ENCODE measurements at places on chromosomes 3 and 15.
A peak's percentile ranks its signal among the peaks of the same experiment; 100 is the strongest.

DNA sequence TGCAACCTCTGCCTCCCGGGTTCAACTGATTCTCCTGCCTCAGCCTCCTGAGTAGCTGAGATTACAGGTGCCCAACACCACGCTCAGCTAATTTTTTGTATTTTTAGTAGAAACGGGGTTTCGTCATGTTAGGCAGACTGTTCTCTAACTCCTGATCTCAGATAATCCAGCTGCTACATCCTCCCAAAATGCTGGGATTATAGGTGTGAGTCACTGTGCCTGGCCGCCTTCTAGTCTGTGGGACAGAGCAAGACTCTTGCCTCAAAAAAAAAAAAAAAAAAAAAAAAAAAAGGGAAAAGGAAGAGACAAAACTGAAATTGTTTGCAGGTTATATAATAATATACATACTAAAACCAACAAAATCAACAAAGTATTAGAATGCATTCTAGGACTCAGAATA is 215.2 kb downstream of the PCCB start:
- no peak for DNase-seq

DNA sequence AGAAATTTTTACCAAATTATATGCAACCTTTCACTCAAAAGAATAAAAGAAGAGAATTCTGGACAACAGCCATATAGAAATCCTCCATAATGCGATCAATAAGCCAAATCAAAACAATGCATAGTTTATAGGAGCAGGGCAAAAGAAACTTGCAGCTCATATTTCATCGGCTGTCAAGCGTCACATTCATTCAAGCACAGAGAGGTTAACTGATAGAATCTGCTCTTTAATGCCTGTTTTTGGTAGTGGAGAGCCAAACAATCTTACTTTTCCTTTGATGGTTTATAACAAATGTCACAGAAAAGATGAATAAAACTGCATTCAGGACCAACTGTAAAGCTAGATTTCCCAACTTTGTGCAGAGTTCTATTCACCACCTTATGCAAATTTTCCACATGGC is 35.4 kb downstream of the PRTG start:
- DNase-seq = no peak

- no peak for DNase-seq
These were observed 7.2 kb upstream of the HHLA2 start for GRCh38 chr3:108289159-108289558.

GRCh38 chr3:30269751-30270445 is 336.5 kb upstream of the TGFBR2 start:
- DNase-seq = no peak

GRCh38 chr3:133939463-133939835 is 43.8 kb upstream of the RAB6B start:
- DNase-seq = no peak

DNA sequence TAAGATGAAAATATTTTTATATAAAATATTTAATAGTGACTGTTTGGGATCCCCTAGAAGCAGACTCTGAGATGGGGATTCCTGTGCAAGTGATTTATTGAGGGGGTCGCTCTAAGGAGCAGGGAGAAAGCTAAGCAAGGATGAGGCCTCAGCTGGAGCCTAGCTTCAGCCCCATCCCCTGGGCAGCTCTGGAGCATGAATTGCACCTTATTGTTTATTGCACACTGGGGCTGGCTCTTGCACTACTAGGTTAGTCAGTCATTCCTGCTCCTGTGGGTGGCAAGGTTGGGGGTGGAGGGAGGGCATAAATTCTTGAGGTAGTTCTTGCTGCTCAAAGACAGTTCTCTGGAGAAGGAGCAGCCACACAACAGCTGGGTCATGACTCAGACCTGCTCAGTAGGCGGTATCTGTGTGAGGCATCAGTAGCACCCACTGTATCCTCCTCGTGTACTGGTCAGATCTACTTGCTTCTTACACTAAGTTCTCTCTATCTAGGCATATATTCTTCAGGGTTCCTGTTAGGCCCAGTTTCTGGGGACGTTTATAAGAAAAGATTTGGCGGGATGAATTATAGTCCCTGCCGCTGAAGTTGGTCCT is 27.2 kb upstream of the TNFSF10 start:
- DNase-seq = peak; percentile 74

GRCh38 chr3:163126115-163126514 is 1629.5 kb downstream of the OTOL1 start:
- no peak for DNase-seq

- no peak for DNase-seq
These were observed 53.3 kb downstream of the MEIS2 start for GRCh38 chr15:37046876-37047614.

GRCh38 chr15:39255760-39256159 is 325.1 kb upstream of the THBS1 start:
- DNase-seq = peak; percentile 27

- DNase-seq = no peak
These were observed 181.7 kb upstream of the SNTN start for GRCh38 chr3:63470745-63471144.

GRCh38 chr3:149428087-149428486 is 46.4 kb upstream of the TM4SF4 start:
- no peak for DNase-seq

DNA sequence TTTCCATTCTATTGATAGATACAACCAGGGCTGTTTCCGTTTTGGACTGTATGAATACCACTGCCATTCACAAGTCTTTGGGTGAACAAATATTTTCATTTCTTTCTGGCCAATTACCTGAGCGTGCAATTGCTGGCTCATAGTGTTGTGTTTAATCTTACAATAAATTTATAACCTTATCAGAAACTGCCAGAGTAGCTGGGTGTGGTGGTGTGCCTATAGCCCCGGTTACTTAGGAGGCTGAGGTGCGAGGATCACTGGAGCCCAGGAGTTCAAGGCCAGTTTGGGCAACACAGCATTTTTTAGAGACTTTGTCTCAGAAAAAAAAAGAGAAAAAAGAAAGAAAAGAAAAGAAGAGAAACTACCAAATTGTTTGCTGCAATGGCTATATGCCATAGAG is 5.4 kb upstream of the SLC6A6 start:
- DNase-seq = no peak

DNA sequence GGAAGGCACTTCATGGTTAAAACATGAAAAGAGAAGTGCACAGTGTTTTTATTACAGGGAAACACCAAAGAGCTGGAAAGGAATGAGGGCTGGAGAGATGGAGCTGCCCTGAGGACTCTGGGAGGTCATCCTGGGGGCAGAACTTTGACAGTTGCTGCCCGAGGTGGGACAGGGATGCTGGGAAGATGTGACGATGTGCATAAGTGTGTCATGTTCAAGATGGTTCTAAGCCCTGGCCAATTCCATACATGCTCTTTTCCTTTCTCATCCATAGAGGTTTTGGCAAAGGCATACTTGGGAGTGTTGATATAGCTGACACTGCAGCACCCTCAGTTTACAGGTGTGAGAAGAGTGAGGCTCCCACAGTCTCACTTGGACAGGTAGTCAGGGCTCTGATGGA is 23.8 kb downstream of the LPP start:
- DNase-seq = no peak

DNA sequence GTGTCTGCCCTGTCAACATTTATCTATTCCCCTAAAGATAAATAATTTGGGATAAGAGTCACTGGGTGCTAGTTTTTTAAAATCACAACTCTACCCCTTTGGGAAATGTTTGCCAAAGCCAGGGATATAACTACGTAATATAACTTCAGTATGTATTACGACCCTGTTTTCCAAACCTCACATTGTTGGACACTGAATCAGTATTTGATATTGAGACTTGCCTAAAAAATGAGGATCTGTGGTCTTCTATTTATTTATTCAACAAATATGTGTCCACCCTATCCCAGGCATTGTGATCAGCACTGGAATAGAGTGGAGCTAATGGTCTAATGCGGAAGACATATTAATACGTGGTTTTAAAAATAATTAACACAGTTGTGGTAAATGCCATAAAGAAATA is 4.5 kb upstream of the MGA start:
- DNase-seq = no peak

- DNase-seq = no peak
These were observed 4.1 kb upstream of the MAP6D1 start for GRCh38 chr3:183829466-183829865.

DNA sequence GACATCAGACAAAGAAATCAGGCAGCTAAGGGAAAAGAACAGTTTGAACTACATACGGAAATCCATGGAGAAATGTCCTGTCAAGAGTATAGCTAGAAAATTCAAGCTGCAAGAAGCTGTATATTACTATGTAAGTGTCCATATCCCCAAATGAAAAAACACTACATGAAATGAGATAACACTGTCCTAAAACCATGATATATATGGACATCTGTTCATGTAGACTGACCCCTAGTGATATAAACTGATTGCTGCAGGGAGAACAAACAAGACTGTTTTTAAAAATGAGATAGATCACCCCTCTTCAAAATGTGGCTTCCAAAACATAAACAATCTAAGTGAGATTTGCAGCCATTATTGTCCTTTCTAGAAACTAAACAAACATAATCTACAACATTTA is 985.6 kb downstream of the EPHA3 start:
- DNase-seq = peak; percentile 59

DNA sequence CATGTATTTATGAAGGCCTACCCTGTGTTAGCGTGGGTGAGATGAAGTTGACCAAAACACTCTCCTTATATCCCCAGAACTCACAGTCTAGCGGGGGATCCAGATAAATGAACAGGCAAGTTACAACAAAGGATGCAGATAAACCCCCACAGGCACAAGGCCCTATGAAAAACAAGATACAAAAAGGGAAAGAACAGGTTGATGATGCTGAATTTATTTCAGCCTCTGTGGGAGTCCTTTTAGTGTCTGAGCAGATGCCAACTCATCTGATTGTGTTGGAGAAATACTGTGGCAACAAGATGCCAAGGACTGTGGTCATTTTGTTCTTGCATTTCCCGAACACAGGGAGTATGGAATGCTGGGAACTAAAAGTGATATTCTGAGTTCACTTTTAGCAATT is 300.0 kb downstream of the CHST2 start:
- no peak for DNase-seq

DNA sequence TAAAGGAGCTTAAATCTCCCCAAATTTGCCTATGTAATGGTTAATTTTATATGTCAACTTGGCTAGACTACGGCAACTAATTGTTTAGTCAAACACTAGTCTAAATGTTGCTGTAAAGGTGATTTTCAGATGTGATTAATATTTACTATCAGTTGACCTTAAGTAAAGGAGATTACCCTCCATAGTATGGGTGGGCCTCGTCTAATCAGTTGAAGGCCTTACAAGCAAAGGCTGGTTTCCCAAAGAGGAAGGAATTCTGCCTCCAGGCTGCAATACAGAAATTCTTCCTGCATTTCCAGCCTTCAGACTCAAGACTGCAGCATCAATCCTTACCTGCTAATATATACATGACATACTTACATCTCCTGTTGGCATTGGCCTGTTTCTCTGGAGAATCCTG is 23.6 kb downstream of the SLC12A8 start:
- DNase-seq = no peak

DNA sequence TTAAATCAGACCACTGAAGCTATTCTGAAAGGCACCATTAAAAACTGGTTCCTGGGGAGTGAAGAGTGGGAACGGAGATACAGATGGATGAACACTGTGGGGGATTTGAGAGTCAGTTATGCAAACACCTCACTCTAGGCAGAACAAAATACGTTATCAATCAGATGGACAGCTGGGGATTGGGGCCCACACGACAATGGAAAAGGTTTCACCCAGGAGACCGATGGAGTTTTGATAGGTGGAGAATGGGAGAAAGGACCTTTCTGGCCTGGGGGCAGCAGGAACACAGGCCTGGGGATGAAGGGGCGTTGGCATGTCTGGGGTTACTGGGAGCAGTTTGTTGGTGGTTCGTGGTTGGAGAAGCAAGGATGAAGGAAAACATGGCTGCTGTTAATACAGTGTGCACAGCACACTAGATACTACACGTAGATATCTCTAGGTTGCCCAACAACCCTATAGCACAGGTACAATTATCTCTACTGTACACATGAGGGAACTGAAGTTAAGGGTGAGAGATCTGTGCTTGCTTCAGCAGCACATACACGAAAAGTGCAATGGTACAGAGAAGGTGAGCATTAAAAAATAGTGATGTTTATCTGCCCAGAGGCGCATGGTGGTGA is 16.5 kb downstream of the ST6GAL1 start:
- DNase-seq = no peak

DNA sequence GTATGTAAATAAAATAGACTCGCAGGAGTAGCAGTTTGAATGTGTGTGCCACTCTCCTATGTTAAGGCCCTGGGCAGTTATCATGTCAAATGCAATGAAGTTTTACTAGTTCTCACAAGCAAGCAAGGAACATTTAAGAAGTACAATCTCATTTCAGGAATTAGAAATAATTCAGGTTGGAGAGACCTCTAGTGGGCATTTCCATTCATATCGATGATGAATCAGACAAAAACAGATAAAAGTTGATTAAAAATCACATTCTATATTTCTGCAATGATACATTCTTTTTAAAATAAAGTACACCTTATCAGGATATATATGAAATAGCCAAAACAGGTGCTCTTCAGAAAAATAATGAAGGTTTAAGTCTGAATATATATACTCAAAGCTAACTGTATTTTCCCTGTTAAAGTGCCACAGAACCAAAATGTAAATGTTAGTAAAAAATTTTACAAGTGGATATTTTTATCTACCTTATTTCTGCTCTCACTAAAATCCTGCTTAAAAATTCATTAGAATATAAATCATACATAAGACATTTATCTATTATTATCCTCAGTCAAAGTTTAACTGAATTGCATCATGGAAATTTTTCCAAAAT is 492.4 kb upstream of the FRG2C start:
- DNase-seq = peak; percentile 18

- no peak for DNase-seq
These were observed 48.7 kb downstream of the BFSP2 start for GRCh38 chr3:133448478-133449122.

- no peak for DNase-seq
These were observed 83.7 kb downstream of the VGLL4 start for GRCh38 chr3:11559816-11560633.

DNA sequence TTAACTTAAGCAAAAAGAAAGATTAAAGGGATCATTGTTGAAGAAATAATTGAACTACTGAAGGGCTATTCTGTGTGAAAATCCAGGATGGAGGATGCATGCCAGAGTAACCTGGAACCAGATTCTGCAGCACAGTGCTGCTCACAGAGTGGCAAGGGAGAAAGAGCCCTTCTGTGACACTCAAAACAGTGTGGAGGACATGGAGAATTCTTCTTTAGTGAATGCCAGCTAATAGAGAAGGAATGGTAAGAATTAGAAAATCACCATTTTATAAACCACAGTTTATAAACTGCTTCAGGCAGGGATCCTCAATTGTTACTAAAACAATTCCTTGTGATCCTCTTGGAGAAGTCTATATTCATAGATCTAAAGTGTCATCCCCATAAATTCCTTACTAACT is 70.4 kb upstream of the ARHGEF26 start:
- no peak for DNase-seq

GRCh38 chr3:106792716-106793115 is 584.5 kb upstream of the CCDC54 start:
- no peak for DNase-seq

GRCh38 chr15:48090115-48090514 is 30.7 kb upstream of the SLC24A5 start:
- DNase-seq = peak; percentile 0

Measured in SW480 (cell line).